ENCODE measurements at places on chromosomes 7 and 10.

GRCh38 chr7:18038382-18038781, 10.7 kb upstream of the PRPS1L1 start:
- no peak for DNase-seq

- no peak for DNase-seq
These were observed 153.5 kb downstream of the PIP4K2A start for GRCh38 chr10:22560913-22561239.

- DNase-seq: no peak
These were observed 52.5 kb downstream of the CDHR3 start for GRCh38 chr7:106015381-106016218.

DNA sequence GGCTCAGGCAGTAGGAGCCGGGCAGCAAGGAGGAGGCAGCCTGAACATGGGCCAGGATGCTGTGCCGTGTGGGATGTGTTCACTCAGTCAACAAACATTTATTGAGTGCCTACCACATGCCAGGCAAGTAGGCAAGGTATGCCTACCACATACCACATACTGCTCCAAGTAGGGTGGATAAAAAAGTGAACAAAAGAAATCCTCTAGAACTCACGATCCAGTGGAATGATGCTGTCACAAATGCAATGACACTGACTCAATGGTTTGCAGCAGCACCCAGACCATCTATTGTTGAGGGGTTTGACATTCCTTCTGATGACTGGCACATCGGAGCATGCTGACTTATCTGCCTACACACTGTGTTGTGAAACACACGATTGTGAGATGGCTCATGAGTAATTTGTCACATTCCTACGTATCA, 413.5 kb downstream of the NRG3 start:
- DNase-seq: no peak

DNA sequence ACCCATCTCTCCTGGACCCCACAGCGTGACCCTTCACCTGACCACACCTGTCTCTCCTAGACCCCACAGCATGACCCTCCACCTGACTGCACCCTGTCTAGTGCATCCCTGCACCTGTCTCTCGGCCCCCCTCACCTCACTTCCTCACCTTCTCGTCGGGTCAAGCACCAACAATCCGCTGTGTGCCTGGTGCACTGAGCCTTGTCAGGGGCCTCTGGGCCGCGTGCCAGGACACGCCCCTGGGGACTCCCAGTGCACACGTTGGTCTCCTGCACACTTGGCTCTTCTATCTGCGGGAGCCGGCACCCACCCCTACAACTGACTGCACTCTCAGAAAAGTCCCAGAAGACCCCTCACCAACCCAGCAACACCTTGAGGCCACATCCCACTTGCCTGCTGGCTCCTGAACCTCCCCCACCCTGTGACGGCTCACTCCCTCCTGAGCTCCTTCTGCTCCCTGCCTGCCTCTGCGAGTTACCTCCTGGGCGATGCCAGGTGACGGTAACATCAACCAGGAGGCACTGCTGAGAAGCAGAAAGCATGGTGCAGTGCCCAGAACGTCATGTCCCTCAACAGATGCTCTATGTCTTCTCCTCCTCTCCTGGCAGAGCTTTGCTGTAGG, 147.6 kb downstream of the DIP2C start:
- DNase-seq: no peak

GRCh38 chr10:43403911-43404703, 4.9 kb downstream of the HNRNPF start:
- no peak for DNase-seq

DNA sequence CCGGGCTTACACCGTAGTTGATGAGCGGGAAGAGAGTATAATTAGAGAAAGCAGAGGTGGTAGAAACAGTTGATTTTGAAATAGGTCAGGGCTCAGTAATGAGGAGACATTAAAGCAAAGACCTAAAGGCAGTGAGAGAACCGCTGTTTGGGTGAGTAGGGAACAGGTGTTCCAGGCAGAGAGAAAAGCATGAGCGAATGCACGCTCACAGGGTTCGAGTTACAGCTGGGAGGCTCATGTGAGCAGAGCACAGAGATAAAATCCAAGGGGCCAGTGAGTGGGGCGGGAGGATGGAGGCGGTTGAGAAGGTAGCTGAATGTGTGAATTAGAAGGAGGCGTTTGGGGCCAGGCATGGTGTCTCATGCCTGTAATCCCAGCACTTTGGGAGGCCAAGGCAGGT, 39.9 kb downstream of the APBB1IP start:
- DNase-seq: peak; percentile 95

- no peak for DNase-seq
These were observed 9.8 kb downstream of the MTG1 start for GRCh38 chr10:133403784-133404183.

GRCh38 chr10:32060347-32060746, 4.1 kb upstream of the KIF5B start:
- DNase-seq: no peak

DNA sequence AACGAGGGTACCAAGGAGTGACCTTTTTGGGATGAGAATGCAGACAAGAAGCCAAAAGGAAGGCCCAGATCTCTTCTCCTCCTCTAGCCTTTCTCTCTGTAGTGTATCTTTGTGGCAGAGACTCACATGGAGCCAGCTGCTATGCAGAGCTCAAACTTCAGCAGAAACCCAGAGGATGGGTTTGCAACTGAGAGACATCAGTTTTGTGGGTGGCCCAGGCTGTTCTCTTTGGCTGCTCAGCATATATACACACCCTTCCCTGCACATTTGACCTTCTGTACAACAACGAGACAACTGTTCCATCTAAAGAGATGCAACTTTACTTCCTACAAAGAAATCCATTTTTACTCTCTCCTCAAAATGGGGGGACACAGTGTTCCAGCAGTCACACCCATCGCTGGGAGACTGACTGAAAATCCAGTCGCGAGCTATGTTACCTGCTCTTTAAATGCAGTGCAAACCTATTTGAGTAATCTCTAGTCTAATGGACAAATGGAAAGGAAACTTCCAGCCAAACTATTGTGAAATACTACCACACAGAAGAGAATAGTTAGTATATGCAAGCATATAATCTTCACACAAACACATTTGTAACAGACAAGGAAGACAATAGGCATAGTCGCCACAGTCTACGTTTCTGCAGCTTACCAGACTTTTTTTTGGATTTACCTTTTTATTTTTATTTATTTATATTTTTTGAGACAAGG, 51.2 kb downstream of the GTF2I start:
- no peak for DNase-seq

DNA sequence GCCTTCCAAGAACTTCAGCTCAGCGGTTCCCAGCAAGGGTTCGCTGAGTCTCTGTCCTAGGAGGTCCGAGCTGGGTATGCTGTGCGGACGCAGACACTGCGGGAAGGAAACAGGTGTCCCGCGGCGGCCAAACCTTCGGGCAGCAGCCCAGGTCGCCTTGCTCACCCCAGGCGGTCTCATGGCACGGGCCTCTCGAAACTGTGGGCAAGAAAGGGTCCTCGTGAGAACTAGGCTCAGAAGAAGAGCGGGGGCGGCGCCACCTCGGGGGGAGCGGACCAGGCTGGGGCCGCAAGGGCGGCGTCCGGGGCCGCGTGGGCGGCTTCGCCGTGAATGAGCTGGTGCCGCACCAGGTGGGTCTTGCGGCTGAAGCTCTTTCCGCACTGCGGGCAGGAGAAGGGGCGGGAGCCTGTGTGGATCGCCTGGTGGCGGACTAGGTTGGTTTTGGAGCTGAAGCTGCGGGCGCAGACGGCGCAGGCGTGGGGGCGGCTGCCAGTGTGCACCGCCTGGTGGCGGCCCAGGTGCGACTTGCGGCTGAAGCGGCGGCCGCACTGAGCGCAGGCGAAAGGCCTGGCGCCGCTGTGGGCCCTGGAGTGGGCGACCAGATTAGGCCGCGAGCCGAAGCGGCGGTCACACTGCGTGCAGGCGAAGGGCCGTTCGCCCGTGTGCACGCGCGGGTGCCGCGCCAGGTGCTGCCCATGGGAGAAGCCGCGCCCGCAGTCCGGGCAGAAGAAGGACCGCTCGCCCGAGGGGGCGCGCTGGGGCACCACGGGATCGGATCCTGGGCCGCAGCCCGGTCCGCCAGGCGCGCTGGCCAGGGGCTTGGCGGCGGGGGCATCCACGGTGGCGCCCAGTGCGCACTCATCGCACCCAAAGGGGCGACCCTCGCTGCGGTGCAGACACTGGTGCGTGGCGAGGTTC, 8.6 kb downstream of the ZNF467 start:
- DNase-seq: no peak

DNA sequence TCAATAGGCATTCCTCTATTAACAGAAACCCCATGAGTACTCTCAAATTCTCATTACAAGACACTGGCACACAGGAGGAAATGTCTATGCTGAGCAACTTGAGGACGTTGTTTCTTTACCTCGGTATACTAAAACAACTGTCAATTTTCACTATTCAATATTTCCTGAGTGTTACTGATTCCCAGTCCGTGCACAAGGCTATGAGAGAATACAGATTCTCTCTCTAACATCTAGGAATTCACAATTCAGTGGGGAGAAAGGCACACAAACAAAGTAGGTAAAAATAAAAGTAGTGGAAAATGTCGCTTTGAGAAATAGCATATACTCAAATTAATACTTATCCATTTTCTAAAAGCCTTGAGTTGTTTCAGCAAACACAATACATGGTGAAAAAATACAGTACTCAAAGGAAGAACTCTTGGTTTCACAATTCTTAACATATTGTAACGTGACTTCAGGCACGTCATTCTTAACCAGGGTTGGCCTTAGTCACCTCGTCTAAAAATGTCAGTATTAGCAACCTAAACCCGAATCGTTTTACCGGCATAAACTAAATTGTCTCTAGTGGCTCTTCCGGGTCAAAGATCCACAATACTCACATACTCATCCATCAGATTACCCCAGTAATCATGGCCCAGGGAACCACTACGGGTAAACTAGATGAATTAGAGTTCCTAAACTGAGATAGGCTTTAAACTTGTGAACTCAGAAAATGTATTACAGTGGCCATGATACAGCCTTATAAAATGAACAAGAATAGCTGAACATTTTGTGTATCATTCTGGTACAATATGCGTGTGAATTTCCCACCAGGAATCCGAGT, 1.5 kb downstream of the IPMK start:
- peak; percentile 23 for DNase-seq

DNA sequence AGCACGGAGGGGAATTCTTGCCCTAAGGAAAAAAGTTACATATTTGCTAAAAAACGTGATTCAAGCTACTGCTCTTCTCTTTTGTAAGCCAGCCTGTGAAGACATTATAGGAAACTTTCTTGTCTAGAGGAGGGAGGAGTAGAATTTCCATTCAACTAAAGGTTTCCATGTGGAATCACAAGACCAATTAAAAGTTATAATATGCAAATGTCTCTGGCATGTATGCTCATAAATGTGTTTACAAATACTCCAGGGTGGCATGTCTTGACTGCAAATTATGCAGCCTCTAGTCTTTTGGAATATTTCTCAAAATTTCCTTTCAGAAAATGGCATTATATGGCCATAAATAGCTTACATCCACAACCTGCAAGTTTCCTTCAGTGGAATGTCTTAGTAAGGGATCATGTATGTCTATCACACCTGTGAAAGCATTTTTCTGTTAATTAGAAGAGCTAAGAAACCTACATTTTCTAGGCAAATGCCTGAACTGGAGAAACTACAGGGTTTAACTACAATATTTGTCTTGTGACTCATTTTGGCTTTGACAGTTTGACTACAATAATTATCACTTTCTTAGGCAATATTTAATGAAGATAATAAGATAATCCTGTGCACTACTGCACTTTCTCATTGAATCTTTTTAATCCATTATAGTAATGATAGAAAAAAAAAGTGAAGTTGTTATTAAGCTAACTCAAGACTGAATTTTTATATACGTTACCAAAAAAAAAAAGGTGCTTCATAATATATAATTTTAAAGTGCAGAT, 111.1 kb upstream of the C10orf90 start:
- DNase-seq: no peak

GRCh38 chr7:154167807-154168206, 115.6 kb downstream of the DPP6 start:
- DNase-seq: no peak

GRCh38 chr7:39504963-39505362, 61.2 kb upstream of the YAE1 start:
- DNase-seq: no peak

DNA sequence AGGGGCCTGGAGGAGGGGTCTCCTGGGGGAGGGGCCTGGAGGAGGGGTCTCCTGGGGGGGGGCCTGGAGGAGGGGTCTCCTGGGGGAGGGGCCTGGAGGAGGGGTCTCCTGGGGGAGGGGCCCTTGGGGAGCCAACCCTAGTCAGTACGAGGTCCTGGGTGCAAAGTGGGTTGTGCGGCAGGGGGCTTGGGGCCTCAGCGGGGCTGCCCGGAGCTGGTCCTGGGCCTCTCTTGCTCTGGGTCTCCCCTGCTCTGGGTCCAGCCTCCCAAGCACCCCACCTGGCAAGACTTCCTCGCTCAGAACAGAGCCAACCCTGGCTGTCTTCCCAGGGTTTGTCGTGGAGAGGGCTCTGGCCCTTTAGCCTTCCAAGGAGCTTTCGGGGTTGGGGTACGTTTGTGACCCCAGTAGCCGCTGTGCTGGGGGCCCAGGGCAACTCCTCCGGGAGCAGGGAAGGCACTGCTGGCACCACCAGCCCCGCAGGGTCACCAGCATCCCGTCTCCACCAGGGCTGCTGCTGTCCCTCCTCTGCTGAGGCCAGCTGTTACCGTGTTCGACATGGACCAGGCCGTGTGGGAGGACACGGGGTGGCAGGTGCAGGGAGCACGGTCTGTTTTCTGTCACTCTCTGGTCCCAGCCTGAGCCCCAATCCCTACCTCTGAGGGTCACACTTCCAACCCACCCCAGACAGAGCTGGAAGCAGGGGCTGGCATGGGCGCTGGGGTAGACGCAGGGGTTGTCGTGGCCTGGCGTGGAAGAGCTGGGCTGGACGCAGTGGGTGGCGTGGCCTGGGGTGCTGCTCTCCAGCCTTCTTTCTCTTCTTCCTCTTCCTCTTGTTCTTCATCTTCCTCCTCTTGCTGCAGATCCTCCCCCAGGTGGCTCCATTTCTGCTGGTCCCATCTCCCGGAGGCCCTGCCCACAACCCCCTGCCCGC, 22.8 kb downstream of the PWWP2B start:
- DNase-seq: no peak

- DNase-seq: no peak
These were observed 29.3 kb downstream of the CXCL12 start for GRCh38 chr10:44355630-44356029.

DNA sequence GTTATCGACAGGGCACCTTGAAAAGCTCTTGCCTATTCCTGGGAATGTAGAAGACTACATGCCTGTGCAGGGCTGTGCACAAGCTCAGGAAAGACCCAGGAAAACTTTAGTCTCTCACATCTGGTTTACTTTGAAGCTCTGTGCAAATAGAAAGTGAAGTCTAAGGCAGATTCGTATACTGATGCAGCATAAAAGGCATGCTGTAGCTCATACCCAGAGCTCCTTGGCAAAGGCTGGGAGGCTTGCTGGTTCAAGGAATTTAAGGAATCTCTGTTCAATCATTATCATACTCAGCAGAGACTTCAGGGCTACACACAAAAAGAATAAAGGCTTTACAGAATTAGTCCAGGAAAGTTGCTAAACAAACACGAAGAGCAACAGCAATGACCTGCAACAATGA, 192.0 kb downstream of the OTUD1 start:
- DNase-seq: no peak

DNA sequence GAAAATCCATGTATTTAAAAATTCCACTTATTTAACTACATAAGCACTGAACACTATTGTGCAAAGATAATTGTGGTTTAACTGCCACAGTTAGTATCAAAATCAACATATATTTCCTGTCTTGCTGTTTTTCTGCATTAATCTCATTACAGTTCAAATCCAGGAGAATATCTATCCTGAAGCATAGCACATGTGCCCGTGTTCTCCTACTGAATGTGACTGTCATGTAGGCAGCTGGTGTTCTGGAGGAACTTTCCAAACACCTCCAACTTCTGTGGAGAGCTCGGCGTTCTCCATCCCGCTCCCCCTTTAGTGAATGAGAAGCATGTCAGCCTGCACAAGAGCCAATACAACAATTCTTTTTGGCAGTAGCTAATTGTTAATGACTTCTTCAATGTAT, 76.4 kb upstream of the IKZF1 start:
- no peak for DNase-seq
